Fibroblast of pulmonary artery (primary cell): ENCODE measurements at places on chromosomes 16 and 17.

GRCh38 chr17:12665263-12666210 lies at the start of gene MYOCD:
Gene MYOCD (plus strand): TSS chr17:12665890. CDS start chr17:12666189, 299 bp downstream.
- no peak for DNase-seq

GRCh38 chr17:38328620-38329019 lies 15.1 kb downstream of the GPR179 start:
- DNase-seq: no peak

DNA sequence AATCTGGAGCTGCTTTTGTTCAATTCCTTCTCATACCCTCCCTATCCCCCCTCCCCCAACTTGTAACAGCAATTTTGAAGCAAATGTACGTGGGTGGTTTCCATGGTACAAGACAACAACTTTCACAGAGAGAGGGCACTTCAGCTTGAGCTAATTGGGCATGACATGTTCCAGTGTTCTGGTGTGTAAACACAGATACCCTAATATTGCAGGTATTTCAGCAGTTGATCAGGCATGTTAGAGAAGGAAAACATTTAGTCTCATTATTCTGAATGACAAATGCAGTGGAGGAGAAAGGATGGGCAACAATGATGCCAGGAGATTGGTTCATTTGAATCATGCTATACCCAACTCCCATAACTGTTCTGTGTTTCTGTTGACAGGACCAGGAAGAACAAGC lies 137.5 kb downstream of the TRIM37 start:
- no peak for DNase-seq

- DNase-seq: peak; percentile 97
These were observed 20.1 kb upstream of the KRT19 start for GRCh38 chr17:41547921-41548843.

DNA sequence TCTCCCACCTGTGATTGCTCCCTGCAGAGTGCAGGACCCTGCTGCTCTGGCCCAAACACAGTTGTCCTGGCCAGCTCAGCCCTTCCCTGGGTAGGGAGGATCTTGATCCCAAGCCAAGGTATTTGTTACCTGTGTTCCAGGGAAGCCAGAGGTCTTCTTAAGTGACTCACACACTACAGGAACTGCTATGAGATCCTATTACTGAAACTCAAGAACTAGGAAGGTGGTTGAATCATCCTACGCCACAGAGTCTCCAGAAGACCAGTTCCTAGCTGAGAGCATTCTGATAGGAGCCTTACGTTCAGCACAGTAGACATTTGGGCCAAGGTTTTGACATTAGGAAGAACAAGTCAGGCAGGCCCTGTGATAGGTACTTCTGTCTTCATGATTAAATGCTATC lies 12.0 kb downstream of the CHST6 start:
- no peak for DNase-seq

GRCh38 chr16:11530171-11530940 lies 56.4 kb downstream of the LITAF start:
- peak; percentile 42 for DNase-seq

DNA sequence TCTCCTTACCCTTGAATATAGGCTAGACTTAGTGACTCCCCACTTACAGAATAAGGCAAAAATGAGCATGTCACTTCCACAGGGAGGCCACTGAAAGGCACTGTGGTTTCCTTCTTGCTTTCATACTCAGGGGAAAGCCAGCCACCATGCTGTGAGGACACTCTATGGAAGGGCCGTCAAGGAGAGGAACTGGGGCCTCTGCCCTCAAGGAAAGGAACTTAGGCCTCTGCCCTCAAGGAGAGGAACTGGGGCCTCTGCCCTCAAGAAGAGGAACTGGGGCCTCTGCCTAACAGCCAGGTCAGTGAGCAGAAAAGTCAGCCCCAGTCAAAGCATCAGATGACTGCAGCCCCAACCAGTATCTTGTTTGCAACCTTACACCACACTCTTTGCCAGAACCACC lies 30.1 kb downstream of the VPS35 start:
- no peak for DNase-seq

GRCh38 chr17:78960928-78961327 lies 18.8 kb downstream of the LGALS3BP start:
- DNase-seq: peak; percentile 36

- peak; percentile 14 for DNase-seq
These were observed 7.3 kb downstream of the ACACA start for GRCh38 chr17:37399265-37399803.

DNA sequence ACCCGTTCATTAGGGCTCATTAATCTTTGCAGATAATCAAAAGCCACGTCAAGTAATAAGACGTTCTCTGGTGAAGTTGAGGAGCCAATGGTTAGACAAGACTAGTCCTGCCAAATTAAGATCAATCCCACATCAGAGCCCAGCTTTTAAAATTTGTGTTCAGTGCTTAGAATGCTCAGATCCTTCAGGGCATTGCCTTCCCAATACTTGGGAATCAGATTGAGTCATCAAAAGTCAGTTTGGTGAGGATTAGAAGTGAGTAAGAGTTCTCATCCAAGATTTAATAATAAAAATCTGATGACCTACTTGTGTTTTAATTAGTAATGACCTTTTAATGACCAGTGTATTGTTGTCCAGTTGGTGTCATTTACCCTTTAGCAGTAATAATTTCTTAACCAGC lies 19.8 kb downstream of the MAP2K4 start:
- DNase-seq: no peak

GRCh38 chr16:55576384-55576783 lies 9.9 kb downstream of the CAPNS2 start:
- no peak for DNase-seq

GRCh38 chr17:72402727-72403210 lies 281.9 kb downstream of the SOX9 start:
- DNase-seq: no peak

DNA sequence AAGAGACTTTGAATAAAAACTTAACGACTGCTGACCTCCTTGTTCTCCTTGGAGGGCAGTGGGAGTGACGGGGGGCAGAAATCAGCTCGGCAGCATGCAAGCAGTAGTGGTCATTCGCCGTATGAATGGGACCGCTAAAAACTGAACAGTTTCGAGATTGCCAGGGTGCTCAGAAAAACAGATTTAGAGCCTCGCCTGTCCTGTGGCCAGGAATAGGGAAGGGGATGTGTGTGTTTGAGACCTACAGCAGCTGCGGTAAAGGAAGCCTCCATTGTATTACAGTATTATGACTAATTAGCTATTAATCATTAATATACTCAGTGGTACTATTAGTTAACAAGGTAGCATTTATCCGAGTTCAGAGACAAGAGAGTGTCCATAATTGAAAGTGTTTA lies 670 bp upstream of the ZNF652 start:
- no peak for DNase-seq

DNA sequence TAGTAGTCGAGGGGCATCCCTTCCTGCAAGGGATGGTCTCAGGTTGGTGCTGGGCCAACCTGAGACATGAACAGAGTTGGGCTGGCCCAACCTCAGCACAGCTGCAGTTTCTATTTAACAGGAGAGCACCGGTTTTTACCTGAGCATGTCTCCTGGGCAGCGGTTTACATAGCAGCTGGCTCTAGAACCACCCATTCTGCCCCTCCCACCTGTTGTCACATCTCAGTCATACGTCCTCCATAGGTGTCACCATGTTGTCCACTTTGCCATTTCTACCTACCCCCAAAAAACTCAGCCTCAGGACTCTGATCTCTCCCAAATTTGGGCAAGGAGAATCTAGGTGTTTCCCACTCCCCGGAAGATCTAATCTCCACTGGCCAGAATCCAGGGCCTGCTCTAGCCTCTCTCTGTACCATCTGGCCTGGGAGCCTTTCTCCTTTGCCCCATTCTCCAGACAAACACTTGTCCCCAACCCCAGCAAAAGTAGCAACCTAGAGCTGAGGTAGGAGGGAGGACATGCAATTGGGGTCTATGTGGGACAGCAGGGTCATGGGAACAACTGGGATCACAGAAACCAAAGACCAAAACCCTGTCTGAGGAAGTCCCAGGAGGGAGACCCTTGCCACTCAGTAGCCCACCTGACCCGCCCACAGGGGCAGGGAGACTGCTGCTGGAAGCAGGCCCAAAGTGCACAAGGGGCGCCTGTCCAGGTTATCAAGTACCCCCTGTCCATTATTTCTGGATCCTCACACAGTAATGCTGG lies 19.1 kb downstream of the ETV4 start:
- DNase-seq: no peak

DNA sequence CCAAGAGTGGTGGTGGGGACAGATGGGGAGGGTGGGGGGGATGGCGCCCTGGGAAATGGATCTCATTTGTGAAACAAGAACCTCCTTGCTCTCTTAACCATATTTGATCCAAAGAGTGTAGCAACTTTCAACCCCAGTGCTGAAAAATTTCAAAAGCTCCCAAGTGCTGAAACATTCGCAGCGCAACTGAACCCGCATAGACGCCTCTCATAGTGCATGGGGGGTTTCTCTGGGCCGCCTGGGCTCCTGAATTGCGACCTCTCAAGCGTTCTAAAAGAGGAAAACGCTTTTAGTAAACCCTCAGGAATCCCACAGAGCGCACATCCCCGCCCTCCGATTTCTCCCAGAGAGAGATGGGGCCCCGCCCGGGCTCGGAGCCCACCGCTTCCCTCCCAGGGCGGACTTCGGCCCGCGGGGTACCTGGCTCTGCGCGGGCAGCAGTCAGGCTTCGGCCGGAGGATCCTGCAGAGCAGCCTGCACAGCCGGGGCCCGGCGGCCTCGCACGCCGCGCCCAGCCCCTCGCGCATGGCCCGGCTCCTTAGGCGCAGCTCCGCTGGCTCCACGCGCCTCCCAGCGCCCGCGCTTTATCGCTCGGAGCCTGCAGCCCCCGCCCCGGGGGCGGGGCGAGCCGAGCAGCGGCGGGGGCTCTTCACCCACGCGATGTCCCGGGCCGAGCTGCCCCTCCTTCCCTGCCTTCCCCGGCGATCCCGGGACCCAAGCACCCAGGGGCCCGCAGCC lies 7.0 kb downstream of the NOS2 start:
- no peak for DNase-seq

GRCh38 chr17:79427621-79428539 lies 183.0 kb downstream of the RBFOX3 start:
- no peak for DNase-seq

DNA sequence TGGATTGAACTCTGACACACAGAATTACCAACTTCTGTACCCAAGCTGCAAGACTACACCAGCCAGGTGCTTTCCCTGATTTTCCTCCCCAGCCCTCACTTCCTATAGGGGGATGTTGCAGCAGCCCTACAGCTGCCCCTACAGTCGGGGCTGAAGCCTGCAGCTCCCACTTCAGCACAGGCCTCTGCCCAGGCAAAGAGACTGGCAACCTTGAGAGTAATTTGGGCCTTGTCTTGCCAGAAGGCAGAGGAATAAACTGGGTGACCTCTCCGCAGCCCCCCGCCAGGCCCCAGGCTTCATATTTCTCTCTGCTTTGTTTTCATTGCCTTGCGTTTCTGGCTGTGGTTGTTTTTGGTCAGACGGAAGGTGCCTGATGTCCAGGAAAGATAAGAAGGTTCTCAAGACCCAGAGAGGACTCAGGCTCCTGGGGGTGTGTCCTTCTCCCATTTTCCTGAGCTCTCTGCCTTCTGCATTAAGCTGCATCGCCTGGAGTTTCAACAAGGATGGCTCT lies 32.0 kb downstream of the SLC6A4 start:
- no peak for DNase-seq

DNA sequence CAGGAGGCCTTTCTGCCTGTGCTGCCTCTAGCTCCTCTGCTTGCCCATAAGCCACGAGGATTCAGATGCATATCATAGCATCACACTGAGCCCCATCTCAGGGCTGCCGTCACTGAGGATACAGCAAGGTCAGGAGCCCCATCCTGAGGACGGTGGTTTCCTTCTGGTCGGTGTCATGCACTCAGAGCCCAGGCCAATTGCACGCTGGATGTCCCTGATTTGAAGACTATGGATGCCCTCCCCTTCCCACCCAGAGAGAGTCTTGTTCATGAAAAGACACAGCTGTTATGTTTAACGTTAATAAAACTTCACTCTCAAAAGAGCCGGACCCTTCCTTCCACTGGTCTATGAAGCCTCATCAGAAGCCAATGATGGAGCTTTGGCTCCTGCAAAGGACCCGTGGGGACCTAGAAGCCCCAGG lies 19.9 kb downstream of the COTL1 start:
- no peak for DNase-seq

- no peak for DNase-seq
These were observed 8.0 kb downstream of the FBF1 start for GRCh38 chr17:75932852-75933251.

GRCh38 chr17:81428948-81429774 lies 33.9 kb downstream of the BAHCC1 start:
- peak; percentile 77 for DNase-seq
